Right ventricle myocardium superior (tissue), 1 donor: ENCODE measurements at places on chromosomes 2 and 18. TPM values are rescaled to one million over a fixed set of nuclear protein-coding genes. Genes with fewer than 3 reads are reported as not detected.
A peak's percentile ranks its signal among the peaks of the same experiment; 100 is the strongest.

DNA sequence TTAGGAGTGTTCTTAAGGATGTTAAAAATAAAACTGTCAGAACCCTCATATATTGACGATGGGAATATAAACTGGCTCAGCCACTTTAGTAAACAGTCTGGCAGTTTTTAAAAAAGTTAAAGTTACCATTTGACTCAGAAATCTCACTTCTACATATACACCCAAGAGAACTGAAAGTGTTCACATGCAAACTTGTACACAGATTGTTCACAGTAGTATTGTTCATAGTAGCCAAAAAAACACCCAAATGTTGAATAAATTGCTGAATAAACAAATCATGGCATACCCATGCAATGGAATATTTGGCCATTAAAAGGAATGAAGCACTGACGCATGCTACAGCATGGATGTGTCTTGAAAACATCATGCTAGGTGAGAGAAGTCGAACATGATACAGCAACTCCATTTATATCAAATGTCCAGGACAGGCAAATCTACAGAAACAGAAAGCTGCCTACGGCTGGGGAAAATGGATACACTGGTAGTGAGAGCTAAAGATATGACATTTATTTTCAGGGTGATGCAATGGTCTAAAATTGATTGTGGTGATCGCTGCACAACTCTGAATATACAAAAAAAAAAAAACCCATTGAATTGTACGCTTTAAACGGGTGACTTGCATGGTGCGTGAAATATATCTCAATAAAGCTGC is 10.1 kb downstream of the RPL31 start:
- DNase-seq, result no peak

DNA sequence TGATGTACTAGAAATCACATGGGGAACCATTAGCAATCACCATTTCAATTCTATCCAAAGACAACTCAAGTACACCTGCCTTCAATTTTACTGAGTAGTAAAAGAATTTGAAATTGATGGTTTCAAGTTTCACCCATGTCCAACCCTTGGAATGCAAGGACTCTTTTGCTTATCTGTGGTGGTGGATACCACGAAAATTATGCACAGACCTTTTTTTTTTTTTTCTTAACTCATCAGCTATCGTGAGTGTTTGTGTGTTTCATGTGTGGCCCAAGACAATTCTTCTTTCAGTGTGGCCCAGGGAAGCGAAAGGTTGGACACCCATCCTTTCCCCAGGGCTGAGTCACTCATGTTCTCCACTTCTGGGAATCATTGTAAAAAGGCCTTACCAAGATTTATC is 23.1 kb downstream of the ID2 start:
- no peak for DNase-seq

GRCh38 chr2:229273723-229274338 is 2.7 kb upstream of the PID1 start:
- DNase-seq, result no peak

- DNase-seq, result no peak
Measured at GRCh38 chr2:152548996-152549395, 168.3 kb downstream of the PRPF40A start.

DNA sequence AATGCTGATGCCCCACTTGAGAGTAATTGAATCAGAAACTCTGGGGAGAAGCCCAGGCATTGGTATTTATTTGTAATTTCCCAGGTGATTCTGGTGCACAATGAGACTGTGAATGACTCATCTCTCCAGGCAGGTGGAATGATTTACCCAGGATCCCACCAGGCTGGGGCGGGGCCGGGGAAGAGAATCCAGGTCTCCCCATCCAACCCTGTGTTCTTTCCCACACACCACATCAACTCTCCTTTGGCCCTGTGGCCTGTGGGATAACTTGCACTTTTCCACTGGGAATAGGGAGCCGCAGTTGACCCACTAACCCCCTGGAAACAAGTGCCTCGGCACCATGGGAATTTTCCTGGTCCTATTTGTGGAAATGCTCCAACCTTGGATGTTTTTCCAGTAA is 409.8 kb downstream of the ZNF521 start:
- DNase-seq, result no peak

Gene RAB6C
- total RNA-seq, result 0.22 TPM

- DNase-seq, result no peak
Measured at GRCh38 chr18:64333584-64333983, 184.7 kb upstream of the LINC00305 start.

Gene BOLL
- not detected for total RNA-seq

DNA sequence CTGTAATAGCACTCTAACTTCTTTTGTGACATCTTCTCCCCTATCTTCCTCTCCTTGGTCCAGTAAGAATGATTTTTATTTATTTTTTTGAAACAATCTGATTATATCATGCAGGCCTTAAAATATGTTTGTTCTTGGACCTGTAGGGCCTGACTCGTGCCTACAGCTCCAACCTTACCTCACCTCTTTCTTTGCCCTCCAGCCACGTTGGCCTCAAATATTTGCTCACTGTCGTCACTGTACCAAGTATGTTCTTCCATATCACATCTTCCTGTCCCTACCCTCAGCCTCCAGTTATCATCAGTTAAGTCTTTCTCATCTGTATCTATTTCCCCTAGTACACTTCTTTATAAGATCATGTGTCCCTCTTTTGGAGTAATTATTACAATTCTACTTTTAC is 125.5 kb downstream of the CDH7 start:
- DNase-seq, result no peak

Gene TRABD2A
- 0.56 TPM for total RNA-seq

GRCh38 chr18:76346490-76347130 is 148.4 kb downstream of the ZNF516 start:
- DNase-seq, result no peak

Gene QPCT
- 1.2 TPM for total RNA-seq

GRCh38 chr2:114222344-114222743 is 220.1 kb upstream of the DPP10 start:
- no peak for DNase-seq

Gene ITPRIPL1
- total RNA-seq, result 1.0 TPM

Gene DLX2
- not detected for total RNA-seq

DNA sequence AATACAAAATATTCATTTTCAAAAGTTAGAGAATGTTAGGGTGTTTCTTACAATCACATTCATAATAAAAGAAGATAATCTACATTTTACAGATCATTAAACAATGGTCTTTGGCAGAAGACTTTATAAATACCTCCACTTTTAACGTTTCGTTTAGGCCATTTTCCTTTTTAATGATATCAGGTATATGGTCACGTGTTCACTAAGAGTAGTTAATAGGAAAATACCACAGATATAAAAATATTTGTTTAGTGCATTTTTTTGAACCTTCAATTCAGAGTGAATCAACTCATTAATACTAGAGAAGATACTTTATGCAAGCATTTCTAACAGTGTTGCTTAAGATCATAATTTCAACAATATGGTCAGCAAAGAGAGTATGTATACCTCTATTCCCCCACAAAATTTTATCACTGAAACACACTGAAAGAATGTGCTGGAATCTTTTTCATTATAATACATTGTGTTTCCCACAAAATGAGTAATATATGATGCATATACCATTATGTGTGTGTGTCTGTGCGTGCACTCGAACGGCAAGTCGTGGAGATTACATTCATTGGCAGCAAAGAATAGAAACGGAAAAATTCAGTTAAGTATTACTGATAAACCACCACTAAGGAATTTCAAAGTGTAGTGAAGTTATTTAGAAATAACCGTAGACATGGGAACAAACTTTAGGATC is 319.9 kb upstream of the THUMPD2 start:
- no peak for DNase-seq

Gene GPR45
- total RNA-seq, result not detected

DNA sequence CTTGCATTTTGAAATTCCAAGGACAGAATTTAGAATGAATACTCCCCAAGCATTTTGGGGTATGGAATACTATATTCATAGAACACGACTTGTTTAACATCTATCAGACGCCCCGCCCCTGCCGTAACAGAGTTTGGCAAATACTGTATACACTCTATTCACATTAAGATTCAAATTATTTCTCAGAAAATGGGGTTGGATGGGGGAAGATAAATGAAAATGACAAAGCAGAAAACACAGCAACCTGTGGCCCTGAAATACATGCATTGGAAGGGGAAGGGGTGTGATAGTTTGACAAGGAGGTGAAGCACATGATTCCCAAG is 634.6 kb upstream of the SLC39A10 start:
- DNase-seq, result no peak

- no peak for DNase-seq
Measured at GRCh38 chr2:83827618-83828017, 631.5 kb downstream of the SUCLG1 start.

DNA sequence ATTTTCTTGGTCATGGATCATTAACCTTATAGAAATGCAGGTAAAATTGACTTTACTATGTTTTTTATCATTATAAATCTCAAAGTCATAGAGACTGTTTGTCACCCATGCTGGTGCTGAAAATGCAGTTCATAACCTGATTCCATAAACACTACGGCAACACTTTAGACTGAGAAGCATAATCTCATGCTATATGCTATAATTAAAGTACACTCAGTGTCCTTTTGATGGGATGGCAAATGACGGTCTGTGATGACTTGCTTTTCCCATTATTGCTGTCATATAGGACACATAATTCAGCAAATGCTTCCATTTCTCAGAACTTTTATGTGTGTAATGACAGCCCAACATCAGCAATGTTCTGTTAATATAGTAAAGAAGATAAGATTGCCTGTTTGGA is 162.9 kb downstream of the CD226 start:
- no peak for DNase-seq

Gene MRPL30
- 36.0 TPM for total RNA-seq

Gene SERPINB3
- not detected for total RNA-seq

Gene IL36G
- not detected for total RNA-seq

Gene CD8B2
- not detected for total RNA-seq

GRCh38 chr18:74368901-74369705 is 53.5 kb downstream of the C18orf63 start:
- DNase-seq, result no peak

DNA sequence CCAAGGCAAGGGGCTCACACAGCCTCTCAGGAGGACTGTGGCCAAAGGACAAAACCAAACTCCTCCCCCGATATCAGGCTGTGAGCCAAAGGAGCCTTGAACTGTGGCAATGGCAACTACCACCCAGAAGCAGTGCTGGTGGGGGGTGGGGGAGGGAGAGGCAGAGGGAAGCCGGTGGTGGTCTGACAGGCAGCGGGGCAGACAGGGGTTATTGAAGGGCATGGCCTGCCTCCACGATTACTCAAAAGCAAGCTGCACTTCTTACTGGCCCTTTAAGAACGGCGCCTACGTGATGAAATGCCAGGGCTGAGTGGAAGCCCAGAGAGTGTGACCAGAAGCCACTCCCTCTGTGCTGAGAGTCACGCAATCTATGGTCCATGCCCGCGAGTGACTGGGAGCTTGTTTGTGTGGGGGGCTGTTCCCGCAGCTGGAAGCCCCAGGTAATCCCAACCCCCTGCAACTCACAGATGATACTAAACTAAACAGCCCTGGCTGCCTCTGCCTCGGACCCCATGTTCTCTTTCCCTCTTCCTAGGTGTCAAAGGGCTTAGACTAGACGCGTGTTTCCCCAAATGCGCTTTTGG is 128.2 kb upstream of the CXCR4 start:
- peak; percentile 64 for DNase-seq

DNA sequence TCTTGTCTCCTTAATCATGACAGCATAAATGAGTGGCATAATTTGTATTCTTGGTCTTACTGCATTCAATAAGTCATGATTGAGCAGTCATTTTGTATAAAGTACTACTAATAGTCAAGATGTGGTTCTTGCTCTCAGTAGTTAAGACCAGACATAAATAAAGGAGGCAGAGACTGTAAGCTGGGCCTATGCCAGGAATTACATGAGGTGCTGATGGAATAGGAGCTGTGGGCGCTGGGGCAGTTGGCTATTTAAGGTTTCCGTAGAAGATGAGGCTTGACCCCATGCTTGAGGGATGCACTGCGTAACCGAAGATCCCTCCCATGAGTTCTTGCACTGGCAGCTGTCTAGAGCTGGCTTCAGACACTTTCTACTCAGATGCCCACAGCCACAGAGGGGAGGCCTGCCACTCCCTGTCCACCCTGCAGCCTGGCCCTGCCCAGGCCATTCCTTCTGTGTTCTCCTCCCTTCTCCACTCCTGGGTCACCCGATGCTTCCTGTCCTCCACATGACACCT is 150.9 kb upstream of the REV1 start:
- DNase-seq, result no peak
